ENCODE measurements at places on chromosomes 12 and 14.

- DNase-seq = no peak
Measured at GRCh38 chr12:47698631-47699030, 7.2 kb downstream of the RPAP3 start.

GRCh38 chr14:88668448-88669116 lies 105.7 kb downstream of the ZC3H14 start:
- DNase-seq = no peak

GRCh38 chr14:103775506-103775905 lies 59.9 kb downstream of the ZFYVE21 start:
- no peak for DNase-seq

DNA sequence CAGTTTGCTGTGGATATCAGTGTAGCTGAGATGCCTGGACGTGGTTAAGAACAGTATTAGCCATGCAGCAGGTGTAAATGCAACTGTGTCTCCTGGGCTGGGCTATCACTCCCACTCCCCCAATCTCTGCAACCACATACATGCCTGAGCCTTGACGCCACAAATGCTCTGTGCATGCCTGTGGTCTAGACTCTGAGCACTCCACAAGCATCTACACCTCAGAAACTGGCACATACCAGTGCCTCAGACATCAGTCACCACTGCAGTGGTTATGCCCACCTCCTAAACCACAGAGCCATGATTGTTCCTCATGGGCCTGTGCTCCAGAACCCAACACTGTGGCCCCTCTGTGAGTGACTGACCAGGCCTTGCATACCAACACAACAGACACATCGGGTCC lies 226.8 kb upstream of the ALG10 start:
- DNase-seq = no peak

GRCh38 chr12:119684711-119685369 lies 16.9 kb downstream of the PRKAB1 start:
- DNase-seq = no peak

DNA sequence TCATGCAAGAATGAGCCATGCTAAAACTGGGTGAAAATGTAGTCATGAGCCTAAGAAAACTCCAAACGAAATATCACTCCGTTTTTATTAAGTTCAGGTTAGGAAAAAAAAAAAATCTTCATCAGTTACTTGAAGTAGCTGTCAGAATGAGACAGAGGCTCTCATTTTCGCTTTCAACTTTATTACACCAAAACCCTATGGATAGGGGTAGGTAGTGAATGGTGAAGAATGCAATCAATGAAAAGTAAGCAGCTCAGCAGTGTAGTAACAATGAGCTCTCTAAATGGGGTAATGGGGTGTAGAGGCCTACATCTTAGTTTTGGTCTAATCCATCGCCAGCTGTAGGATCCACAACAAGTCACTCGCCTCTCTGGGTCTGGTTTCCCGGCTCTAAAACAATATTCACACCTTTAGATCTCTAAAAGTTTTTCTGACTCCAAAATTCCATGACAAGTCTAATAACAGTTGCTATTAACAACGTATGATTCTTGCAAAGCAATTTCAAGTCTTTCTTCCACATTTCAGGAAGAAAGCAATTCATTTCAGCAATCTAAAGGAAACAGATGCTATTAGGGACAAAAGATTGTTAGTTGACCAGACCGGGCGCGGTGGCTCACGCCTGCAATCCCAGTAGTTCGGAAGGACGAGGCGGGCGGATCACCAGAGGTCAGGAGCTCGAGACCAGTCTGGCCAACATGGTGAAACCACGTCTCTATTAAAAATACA lies 1.7 kb downstream of the BTBD7 start:
- no peak for DNase-seq

- DNase-seq = no peak
Measured at GRCh38 chr14:55152052-55152753, 23.2 kb downstream of the LGALS3 start.

- no peak for DNase-seq
Measured at GRCh38 chr14:93073358-93073707, 42.4 kb downstream of the ITPK1 start.

DNA sequence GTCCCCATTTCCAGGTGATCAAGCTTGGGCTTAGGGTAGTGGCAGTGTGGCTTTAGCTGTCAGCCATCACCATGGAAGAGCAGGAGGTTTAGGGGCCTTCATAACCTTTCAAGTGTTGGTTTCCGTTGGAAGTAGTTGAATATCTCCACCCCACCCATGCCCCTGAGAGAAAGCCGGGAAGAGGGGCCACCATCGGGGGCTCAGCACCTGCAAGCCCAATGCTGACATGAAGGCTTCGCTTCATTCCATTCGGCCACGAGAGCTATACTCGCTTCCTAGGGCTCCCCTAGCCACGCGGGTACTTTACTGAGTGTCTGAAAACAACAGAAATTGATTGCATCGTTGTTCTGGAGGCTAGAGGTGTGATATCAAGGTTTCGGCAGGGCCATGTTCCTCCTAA lies 234.8 kb downstream of the ZFP36L1 start:
- no peak for DNase-seq

- no peak for DNase-seq
Measured at GRCh38 chr12:68222326-68222725, 3.3 kb downstream of the IL26 start.

DNA sequence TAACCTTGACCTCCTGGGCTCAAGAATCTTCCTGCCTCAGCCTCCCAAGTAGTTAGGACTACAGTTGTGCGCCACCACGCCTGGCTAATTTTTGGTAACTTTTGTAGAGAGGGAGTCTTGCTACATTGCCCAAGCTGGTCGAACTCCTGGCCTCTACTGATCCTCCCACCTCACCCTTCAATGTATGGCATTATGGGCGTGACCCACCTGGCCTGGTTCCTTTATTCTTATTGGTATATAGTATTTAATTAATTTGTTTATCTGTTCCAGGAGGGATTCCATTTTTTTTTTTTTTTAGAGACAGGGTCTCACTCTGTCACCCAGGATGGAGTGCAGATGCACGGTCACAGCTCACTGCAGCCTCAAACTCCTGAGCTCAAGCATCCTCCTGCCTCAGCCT lies 40.9 kb upstream of the EAPP start:
- no peak for DNase-seq

DNA sequence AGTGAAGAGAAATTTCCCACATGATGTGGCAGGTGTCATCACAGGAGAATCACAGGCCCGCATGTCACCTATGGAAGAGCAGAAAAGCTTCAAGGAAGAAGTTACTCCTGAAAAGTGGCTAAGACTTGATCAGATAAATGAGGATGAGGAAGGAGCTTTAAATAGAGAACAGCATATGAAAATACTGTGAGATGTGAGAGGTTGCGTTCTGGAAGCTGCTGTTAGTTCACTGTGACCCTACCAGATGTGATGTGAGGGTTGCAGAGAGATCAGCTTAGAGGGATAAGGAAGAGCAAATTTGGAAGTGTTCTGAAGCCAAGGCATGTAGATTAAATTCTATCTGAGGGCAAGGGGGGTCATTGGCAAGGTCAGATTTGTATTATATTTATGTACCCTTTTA lies 17.1 kb downstream of the ERP27 start:
- DNase-seq = no peak

GRCh38 chr12:112564160-112564784 lies 145.5 kb downstream of the PTPN11 start:
- DNase-seq = no peak

DNA sequence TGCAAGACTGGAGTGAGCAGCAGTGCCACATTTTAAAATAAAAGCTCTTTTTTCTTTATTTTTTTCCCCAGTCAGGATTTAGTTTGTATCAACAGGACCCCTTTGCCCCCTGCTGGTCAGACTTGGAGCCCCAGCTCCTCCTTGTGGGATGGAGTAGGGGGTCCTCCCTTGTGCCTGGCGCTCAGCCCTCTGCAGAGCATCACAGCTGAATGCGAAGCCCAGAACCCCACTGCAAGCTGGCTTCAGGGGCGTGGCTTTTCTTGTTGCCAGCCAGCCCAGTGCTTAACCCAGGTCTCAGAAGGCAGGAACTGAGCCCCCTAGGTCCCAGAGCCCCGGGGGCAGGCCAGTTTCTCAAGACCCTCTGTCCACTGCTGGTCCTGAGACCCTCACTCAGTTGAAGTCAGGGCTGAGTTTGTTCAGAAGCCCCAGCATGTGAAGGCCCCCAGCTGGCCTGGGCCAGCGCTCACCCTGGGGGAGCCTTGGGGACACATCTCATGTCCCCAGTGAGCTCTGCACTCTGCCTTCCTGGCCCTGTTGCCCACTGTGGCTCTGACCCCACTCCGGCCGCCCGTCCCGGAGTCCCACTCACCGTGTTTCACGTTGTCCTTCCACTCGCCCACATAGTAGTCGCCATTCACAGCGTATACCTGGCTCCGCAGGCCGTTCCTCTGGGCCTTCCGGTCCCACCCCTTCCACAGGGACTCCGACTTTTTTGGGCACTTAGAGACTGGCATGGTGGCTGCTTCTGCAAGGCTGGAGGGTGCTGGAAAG lies 519 bp downstream of the MORN3 start:
- DNase-seq = no peak

DNA sequence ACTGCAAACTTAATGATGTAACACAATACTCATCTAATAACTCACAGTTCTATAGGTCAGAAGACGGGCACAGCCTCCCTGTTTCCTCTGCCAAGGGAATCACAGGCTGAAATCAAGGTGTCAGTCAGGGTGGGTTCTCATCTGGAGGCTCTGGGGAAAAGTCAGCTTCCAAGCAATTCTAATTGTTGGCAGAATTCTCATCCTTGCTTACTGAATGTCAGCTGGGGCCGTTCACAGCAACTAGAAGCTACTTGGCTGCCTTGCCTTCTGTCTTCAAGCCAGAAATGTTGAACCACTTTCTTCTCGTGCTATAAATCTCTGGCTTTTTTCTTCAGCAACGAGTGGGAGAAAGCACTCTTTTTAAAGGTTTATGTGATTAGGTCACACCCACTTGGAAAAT lies 80.1 kb upstream of the PDZRN4 start:
- no peak for DNase-seq

Data from stimulated activated CD8-positive, alpha-beta memory T cell treated with anti-CD3 and anti-CD28 coated beads, Interleukin-4, amount 100 ng/mL, for 1 hour (primary cell).